Heart left ventricle (tissue), 16 donors: ENCODE measurements at places on chromosomes 12 and 14. TPM values are rescaled to one million over a fixed set of nuclear protein-coding genes. Genes with fewer than 3 reads are reported as not detected.

APOLD1 gene
- 15.2 TPM for total RNA-seq

EPYC gene
- total RNA-seq: not detected

SIX4 gene
- total RNA-seq: 1.8 TPM

GLT8D2 gene
- total RNA-seq: 8.3 TPM

TRPV4 gene
- total RNA-seq: 1.8 TPM

AMN gene
- total RNA-seq: not detected
